ENCODE measurements at places on chromosomes 2 and 18.

- DNase-seq: no peak
Observed at GRCh38 chr2:32949260-32949659, 2.5 kb downstream of the LTBP1 start.

- no peak for DNase-seq
Observed at GRCh38 chr2:130338793-130339345, 3.8 kb upstream of the IMP4 start.

DNA sequence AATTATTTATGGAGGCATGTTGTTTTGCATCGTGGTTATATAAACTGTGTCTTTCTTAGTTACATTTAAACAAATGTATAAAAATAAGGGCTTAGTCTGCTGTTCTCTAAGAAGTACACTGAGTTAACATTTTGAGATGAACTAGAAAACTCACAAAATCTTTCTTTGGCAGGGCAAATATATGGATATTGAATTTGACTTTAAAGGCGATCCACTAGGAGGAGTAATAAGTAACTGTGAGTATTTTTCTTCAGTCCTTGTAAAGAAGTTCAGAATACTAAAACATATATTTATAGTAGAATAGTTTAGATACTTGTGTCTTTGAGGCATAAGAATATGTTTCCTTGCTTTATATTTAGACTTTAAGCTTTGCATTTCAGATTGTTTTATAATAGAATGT is 104.8 kb downstream of the MYO1B start:
- DNase-seq: no peak

GRCh38 chr2:20797096-20797495 is 25.8 kb downstream of the LDAH start:
- DNase-seq: no peak

- no peak for DNase-seq
Observed at GRCh38 chr18:8461544-8461943, 147.7 kb upstream of the RAB12 start.

Data from stimulated activated CD4-positive, alpha-beta T cell treated with anti-CD3 and anti-CD28 coated beads, Interleukin-1b, Interleukin-23, amount 100 ng/mL, for 1 hour (primary cell).